ENCODE measurements at places on chromosomes 7 and 10.

DNA sequence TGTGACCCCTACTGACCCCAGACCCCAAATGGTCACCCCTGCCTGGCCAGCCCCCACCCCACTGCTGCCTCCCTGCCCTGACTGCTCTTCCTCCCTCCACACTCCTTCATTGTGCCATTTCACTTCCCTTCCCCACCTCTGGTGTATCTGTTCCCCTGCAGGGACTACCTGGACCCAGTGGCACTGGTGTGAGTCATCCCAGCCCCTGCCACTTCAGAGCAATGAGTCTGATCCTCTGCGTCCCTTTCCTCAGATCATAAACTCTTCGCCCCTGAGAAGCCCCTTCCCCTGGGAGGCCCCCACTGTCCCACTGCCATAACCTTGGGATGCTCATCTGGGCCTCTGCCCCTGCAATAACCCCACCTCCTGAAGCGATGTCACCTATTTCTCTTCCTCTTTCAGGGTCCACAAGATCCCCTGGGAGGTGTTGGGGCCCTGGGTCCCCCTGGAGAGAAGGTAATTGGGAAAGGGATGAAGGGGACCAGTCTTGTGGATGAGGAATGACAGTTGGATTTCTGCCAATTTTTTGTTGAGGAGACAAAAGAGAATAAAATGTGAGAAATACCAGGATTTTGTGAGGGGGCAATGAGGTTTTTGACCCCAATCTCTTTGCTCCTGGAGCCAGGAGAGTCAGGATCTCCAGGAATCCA is 19.1 kb upstream of the VOPP1 start:
- no peak for DNase-seq

GRCh38 chr10:43109671-43110249 is 28.5 kb upstream of the CSGALNACT2 start:
- no peak for DNase-seq

GRCh38 chr10:112816891-112817290 is 133.2 kb upstream of the TCF7L2 start:
- DNase-seq: no peak

DNA sequence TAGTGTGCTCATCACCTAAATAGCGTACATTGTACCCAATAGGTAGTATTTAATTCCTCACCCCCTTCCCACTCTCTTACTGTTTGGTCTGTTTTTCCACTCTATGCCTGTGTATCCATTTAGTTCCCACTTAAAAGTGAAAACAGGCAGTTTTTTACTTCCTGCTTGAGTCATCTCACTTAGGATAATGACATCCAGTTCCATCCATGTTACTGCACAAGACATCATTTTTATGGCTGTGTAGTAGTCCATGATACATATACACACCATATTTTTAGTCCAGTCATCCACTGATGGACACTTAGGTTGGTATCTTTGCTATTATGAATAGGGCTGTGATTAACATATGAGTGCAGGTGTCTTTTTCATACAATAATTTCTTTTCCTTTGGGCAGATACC is 10.1 kb downstream of the STK17A start:
- DNase-seq: no peak

DNA sequence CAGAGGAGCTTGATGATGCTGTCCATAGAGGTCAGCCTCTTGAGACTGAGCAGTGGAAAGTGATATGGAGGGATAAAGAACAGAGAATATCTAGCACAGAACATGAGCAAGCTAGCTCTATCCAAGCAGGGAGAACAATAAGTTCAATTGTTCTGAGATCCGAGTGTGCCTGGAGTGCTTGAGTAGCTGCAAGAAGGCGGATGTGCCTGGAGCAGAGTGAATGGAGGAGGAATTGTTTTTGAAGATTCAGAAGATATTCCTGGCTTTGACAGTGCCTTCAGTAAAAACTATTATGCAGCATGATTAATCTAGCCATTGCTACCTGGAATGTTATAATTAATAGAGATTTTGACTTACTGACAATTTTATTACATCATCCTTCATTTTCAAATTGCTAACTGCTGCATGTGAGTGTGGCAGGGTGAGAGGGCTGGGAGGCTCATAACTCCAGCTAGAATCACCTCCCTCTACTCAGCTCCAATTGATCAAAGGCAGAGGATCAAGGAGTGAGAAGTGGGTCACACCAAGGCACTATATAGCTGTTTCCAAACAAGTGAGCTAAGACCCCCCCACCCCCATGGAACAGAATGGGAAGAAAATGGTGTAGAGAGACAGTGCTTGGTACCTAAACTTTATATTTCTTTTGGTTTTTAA is 302.8 kb downstream of the ADRA2A start:
- DNase-seq: no peak

GRCh38 chr7:126959649-126960048 is 293.1 kb downstream of the GRM8 start:
- DNase-seq: no peak

DNA sequence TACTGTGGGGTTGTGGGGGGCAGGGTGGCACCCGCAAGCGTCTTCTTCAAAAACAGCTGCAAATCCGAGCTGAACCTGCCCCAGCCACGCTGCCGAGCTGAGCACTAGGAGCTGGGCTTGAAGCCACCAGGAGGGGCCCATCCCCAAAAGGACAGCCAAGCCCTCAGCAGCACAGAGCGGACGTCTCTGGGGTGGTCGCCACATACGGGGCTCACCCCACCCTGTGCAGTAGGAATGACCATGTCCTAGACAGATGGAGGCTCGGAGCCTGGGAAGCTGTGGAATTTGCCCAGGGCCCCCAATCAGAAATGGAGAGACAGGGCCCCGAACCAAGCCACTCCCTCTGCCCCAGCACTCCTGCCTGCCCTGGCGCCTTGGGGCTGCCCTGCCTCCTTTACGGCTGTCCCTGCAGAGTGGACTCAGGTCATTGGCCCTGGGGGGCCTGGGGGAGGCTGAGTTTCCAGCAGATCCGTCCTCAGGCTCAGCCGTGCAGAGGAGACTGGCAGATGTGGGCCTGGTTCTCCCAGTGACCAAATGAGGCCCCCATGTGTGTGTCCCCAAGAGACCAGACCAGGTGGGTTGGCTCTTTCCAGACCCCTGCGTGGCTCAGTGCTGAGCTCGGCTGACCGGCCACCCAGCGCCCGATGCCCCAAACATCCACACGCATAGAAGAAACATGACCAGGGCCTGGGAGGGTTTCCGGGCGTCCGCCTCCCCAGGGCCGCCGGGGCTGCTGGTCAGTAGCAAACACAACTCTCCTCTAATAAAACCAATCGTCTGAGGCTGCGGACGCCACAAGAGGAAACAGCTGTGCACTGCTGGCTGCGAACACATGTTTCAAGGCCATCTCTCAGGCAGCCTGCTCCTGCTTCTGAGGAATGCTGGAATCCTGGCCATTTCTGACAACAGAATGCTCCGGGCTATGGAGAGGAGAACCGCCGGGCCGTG is 54.9 kb downstream of the PDGFA start:
- DNase-seq: no peak

- no peak for DNase-seq
Observed at GRCh38 chr7:139732471-139733167, 45.2 kb downstream of the HIPK2 start.

- no peak for DNase-seq
Observed at GRCh38 chr7:139427788-139428187, 55.7 kb downstream of the KLRG2 start.

DNA sequence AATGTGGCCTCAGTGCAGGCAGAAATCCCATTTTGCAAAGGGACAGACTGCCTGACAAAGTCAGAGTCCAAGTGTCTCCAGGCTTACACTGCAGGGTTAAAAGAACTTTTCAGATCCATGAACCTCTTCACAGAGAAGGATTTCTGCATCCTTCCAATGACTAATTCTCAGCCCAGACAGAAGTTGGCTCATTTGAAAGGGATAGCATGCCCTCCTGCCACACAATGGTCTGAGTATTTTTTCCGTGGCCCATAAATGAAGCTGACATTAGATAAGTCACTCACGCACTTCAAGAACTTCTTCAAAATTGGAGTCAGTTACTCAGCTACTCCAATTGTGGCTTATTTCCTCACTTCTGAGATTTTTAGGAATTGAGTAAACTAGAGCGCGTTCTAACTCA is 170.2 kb downstream of the PLXNA4 start:
- DNase-seq: no peak

GRCh38 chr10:126928274-126928673 is 23.0 kb downstream of the DOCK1 start:
- no peak for DNase-seq

DNA sequence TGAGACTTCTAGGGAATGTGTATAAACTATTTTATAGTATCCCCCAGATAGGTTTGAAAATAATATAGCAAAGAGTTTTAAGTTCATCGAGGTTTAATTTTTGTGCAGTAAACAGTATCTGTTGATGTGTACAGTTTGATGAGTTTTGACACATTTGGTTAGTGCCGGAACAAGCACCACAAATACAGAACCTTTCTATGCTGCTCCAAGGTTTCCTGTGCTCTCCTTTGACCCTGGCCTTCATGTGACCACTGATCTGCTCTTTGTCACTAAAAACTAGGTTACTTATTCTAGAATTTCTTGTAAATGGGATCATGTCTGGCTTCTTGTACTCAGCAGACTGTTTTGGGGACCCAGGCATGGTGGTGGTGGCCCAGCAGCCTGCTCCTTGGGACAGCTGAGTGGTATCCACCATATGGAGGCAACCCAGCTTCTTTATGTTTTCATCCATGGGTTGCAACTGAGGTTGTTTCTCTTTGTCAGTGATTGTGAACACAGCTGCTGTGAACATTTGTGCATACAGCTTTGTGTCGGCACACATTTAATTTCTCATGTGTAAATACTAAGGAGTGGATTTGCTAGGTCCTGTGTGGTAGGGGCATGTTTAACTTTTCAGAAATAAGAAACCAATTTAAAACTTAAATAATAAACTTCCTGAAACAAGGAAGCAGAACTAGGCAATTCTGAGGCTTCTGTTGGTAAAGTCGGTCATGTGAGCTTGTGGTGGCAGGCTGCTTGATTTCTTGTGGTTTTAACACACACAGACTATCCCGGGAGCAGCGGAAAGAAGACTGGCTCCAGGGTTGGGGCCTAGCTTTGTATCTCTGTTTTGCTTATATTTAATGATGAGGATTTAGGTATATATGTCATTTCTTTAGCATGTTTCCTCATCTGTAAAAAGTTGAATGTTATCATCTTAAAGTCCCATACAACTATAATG is 219.4 kb downstream of the ABCA13 start:
- peak; percentile 76 for DNase-seq

DNA sequence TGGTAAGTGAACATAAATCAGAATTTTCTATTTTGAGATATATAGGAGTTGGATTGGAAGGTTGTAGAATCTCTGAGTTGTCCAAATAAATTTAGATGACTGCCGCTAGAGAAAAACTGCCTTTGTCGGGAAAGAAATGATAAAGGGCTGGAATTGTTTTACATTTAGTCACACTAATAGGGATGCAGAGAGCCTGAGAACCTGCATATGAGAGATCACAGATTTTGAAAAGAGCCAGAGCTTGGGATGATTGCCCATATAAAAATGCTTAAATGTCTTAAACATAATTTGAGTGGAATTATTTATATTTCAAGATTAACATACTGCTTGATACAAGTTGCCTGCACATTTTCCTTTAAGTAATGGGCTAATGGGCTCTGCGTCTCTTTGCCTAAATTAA is 660.5 kb downstream of the NRG3 start:
- DNase-seq: no peak

GRCh38 chr10:92244796-92245195 is 46.1 kb downstream of the CPEB3 start:
- DNase-seq: no peak

GRCh38 chr7:93817526-93817925 is 73.0 kb downstream of the TFPI2 start:
- no peak for DNase-seq

DNA sequence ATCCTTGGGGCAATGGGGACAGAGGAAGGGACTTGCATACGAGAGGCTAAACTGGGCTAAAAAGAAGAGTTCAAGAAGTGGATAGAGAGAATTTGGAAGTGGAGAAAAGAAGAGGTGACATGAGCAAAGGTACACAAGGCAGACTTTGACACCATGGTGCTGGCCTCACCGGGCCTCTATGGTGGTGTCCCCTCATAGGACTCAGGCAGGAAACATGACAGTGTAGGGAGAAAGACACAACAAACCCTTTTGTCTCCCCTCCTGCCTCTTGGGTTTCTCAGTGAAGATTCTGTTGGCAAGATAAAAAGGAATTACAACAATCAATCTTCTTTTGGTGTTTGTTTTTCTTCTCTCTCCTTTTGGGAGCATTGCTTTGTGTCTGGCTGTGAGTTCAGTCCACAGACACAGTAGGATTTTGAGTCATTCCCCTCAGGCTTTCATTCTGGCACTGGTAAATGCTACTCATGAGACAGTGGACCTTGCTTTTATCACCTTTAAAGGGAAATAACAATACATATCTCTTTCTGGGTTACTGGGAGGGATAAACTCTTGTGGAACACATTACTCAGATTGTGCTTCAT is 827.7 kb downstream of the TNS3 start:
- no peak for DNase-seq

- peak; percentile 0 for DNase-seq
Observed at GRCh38 chr7:151056283-151056665, 1.4 kb downstream of the CDK5 start.

DNA sequence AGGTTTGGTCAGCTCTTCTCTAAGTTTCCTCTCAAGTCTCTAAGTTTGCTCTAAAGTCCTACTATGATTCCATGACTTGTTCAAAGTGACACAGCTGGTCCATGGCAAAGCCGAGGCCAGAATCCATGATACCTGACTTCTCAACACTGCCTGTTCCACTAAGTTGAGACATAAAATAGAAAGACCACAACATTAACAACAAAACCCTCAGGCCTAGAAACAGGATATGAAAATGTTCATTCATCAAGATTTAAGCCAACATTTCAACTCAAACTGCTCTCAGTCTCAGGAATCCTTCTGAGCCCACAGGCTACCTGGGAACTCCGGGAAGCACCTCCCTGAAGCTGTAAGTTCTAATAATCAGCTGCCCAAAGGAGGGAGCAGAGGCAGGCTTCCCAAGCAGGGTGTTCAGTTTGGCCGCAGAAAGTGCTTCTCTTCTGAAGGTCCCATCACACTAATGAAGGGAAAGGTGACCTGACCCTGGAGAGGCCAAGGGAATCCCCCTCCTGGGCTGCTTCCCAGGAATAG is 62.9 kb downstream of the STK17A start:
- DNase-seq: no peak

GRCh38 chr7:157851501-157852067 is 514.8 kb downstream of the DNAJB6 start:
- peak; percentile 5 for DNase-seq

DNA sequence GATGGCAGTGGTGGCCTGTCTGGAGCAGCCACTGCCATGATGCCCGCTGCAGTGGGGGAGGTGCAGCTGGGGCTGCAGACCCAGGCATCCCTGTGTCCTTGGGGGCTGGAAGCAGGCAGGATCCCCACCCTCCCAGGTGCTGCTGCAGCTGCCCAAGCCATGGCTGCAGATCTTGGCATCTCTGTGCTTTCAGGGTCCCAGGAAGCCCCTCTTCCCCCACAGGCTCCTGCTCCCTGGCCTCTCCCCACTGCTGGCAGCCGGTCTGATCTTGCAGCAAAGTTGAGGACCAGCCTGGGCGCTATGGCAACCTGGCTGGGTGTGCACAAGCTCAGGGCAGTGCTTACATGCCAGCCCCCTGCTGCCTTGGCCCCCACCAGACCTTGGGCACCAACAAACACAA is 78.5 kb downstream of the SAMD9 start:
- no peak for DNase-seq

- no peak for DNase-seq
Observed at GRCh38 chr7:26440233-26441001, 148.8 kb downstream of the SNX10 start.

Measured in OCI-M1 (cell line).